NCI-H1417 treated with DMSO at 0.1 percent for 48 hours (cell line): ENCODE measurements at places on chromosomes 5 and 9.

- DNase-seq = no peak
Observed at GRCh38 chr9:20300430-20301115, 321.7 kb downstream of the MLLT3 start.

DNA sequence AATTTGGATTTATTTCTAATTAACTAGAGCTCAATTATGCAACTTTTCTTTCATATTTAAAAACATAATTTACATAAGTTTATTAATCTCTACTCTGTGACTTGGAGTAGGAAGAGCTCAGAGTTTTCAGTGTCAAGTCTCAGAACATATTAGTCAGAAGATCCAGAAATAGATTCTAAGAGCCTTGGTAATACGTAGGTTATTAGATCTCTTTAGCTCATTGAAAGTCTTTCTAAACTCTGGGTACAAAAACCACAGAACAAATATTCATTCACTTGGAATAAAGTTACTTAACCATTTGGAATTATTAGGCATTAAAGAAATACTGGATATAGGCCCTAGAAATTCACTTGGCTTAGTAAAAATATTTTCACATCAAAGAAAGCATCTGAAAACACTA lies 26.3 kb upstream of the ISCA1 start:
- DNase-seq = no peak

DNA sequence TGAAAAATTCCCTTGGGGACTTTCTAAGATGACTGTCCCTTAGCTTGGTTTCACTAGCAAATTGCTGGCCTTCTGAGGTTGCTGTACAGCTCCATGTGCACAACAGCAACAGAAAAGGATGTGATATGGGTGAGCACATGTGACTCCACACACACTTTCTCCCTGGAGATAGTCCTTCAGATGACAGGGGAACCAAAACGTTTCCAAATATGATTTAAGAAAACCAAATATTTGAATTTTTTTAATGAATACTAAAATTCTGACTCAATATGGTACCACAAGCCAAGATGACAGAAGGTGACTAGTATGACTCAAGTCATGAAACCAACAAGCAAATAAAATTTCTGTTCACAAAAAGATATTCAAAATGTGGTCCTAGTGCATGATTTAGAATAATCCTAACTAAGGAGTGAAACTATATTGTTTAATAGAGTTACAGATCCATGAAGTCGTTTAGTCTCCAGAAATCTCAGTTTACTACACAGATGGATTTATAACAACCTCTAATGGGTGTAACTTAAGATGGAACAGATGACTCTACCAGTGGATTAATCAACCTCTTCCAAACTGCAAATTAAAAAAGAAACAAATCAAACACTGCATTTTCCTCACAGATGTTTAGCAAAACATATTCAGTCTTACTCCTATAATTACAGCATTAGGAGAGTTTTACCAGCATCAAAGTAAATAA lies 144.8 kb upstream of the PIK3R1 start:
- no peak for DNase-seq

DNA sequence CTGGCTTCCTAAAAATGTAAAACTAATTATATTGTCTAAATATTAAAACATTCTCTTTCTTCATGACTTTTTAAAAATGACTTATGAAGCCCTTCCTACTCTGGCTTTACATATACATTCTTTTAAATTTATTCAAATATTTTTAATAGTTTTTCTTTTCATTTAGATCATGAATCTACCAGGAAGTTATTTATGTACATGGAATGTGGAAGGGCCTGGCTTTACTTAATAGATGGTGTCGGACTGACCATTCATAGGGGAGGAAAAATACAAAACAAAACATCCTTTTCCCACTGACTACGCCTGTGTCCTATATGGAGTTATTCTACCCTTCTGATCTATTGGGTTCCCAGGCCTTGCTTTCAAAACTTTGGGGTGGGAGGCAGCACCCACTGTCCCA lies 129.8 kb downstream of the MACROH2A1 start:
- DNase-seq = no peak

- DNase-seq = no peak
Observed at GRCh38 chr5:179410291-179411160, 65.3 kb upstream of the ADAMTS2 start.

DNA sequence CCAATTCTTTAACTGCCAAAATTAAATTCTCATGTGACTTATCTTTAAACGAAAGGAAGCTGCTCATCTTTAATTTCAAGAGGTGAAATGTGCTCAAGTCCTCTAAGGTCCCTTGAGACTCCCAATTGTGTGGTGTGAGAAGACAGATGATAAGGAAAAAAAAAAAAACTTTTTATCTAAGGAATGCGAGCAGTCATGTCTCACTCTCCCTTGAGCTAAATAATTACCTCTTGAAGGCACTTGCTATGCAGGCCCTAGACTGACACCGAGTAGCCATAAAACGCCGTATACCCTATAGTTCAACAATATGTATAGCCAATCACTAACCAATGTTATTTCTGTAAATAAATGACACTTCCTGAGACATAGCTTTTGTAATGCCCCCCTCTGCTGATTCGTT lies 1.5 kb upstream of the DTWD2 start:
- no peak for DNase-seq

GRCh38 chr5:66307647-66308241 lies 163.6 kb downstream of the SREK1 start:
- DNase-seq = peak; percentile 10

DNA sequence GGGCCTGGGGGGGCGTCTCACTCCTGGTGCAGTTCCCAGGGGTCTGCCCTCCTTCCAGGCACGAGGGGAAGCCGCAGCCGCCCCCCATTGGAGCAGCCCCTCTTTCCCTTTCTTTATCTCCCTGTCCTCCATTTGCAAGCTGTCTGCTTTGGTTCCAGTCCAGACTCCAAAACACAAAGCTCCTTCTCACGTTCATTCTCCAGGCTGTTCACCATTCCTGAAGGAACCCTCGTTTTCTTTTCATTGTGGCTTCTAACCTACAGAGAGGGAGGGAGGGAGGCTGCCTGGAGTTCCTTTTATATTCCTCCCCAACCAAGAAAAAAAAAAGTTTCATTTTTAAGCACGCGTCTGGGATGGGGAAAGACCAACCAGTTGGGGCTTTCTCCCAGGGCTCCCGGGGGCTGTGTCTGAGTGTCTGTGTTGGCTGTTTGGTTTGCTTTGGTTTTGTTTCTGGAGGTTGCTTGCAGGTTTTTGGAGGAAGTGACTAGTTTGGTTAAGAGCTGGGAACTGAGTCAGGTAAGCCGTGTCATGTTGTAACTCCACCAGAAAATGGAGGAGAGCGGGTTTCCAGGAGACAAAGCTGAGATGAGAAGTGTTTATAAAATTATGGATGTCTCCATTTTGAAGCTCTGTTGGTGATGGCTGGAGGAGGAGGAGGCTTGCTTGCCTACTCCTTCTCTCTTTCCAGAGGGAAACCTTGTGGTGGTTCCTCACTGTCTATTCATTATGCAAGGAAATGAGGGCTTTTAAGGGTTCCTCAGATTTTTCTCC lies 1.6 kb downstream of the ZNF462 start:
- DNase-seq = no peak
